ENCODE measurements at places on chromosomes 4 and X.

GRCh38 chr4:110025056-110025455, 112.4 kb downstream of the EGF start:
- DNase-seq = no peak

GRCh38 chr4:149988087-149988410, 90.2 kb upstream of the DCLK2 start:
- no peak for DNase-seq

DNA sequence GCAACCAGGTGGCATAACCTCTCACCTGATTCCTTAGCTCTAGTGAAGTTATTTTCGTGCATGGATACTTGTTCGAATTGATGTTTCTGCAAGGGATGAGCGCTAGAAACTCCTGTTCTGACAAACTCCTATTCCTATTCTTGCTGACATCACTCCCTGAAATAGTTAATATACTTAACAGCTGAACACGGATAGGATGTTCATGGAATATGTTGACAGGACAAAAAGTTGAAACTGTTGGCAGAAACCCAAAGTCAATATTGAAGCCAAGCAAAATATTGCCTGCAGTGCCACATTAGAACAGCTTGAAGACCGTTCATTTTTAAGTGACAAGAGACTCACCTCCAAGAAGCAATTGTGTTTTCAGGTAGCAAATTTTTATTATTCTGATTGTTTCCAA, at the start of gene KLKB1:
TSS of gene KLKB1 (plus strand) at position 287 of the 400 bp plus-strand sequence. CDS start 689 bp downstream, outside the sequence.
- DNase-seq = peak; percentile 48

GRCh38 chrX:72340041-72340440, 34.3 kb upstream of the CITED1 start:
- DNase-seq = no peak
